Activated CD4-positive, alpha-beta T cell treated with anti-CD3 and anti-CD28 coated beads for 1 hour (primary cell): ENCODE measurements at places on chromosomes 11 and 22.

GRCh38 chr11:62505059-62505439 lies 41.6 kb downstream of the AHNAK start:
- no peak for DNase-seq

DNA sequence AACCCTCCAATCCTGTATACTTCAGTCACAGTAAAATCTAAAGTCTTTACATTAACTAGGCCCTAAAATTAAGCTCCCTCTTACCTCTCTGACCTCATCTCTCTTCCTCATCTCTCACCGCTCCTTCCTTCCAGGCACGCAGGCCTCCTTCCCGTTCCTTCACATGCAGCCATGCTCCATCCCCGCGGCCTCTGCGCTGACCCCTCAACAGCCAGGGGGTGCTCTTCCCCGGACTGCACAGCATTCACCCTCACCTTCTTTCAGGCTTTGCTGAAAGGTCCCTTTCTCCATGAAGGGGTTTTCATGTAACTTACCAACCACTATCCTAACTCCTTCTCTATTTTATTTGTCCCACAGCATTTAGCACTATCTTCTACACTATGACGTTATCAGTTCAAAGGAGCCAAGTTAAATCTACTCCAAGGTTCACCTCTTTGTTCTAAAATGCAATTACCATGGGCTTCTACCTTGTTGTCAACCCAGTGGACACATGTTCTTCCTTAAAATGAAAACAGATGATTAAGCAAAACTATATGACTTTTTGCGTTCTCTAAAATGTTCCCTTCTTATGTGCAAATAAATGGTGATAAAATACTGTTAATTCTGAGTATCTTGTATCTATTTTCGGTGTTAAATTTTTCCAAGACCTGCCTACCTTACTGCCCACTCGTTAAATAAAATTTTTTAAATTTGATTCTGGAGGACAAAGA lies 57.8 kb upstream of the APOA1 start:
- no peak for DNase-seq

GRCh38 chr22:44879301-44879680 lies 126.9 kb downstream of the ARHGAP8 start:
- no peak for DNase-seq

DNA sequence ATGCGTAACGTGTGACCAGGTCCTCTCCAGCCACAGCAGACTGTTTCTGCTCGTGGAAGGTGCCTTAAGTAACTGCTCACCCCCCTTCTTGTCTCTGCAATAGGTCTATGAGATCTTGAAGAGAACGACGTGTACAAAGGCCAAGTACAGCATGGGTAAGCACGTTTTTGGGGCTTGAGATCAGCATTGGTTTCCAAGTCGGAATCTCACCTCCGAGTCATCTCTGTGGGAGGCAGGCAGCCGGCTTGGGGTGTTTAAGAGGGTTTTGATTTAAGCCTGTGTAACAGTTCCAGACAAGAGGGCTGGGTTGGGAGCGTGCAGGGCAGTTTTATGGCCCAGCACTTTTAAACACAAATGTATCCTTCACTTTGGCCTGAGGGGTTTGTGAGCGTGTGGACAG lies 30.1 kb downstream of the ANO1 start:
- DNase-seq, result no peak

DNA sequence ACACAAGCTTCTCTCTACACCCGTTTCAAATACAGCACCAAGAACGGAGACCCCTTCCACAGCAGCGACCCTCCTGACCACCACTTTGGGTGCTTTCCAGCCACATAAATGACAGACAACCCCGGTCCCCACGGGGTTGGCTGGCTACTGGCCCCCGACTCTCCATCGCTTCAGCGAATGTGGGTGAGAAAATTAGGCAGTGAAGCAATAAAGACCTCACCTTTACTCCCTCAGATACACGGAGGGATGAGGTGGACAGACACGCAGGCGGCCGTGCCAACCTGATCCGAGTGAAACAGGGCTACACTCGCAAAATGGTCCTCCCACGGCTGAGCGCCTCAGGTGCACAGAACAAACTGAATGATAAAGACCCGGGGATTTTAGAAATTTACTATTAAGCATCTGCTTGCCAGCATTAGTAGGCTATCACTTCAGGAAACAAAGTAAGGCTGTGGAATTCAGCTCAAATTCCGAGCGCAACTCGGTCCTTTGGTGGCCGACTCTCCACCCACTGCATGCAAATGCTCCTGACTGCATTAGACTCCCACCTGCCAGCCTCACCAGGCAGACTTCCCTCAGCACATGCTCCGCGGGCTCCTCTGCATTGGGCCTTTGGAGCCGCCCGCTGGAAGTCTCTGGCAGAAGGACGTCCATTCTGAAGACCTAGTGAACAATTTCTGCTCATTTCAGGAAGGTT lies 12.8 kb upstream of the EFCAB6 start:
- no peak for DNase-seq

DNA sequence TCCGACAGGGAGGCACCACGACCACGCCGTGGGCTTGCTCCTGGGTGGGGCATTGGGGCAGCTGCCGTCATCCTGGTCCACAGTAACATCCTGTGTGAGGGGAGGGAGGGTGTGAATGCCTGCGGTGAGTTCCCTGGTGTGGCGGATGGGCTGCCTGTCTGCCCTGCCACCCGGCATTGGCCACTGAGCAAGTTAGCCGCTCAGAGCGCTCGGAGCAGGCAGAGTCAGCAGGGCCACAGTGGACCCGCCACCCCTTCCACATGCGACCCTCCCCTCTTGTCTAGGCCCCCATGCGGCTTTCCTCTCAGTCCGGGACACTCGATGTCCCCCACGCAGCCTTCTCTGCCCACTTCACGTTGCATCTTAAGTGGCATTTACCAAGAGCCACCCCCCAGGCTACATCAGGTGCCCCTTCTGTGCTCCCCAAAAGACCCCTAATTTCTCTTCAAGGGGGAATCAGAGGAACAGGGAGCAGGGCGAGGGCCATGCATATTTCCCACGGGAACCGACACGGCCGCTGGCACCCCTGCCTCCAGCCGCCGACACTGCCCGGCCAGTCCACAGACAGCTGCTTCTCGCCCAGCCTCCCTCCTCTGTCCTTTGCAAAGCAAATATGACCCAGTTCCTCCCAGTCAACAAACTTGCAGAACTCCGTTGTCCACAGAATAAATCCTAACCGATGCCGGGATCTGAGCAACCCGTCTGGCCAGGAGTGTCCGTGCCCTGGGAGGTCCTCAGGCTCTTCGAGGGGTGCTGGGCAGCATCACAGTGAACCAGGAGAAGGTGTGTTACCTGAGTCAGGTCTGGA lies 1482.1 kb downstream of the TBC1D22A start:
- no peak for DNase-seq
